ENCODE measurements at places on chromosomes 13 and 19. TPM values are rescaled to one million over a fixed set of nuclear protein-coding genes. Genes with fewer than 3 reads are reported as not detected.

DNA sequence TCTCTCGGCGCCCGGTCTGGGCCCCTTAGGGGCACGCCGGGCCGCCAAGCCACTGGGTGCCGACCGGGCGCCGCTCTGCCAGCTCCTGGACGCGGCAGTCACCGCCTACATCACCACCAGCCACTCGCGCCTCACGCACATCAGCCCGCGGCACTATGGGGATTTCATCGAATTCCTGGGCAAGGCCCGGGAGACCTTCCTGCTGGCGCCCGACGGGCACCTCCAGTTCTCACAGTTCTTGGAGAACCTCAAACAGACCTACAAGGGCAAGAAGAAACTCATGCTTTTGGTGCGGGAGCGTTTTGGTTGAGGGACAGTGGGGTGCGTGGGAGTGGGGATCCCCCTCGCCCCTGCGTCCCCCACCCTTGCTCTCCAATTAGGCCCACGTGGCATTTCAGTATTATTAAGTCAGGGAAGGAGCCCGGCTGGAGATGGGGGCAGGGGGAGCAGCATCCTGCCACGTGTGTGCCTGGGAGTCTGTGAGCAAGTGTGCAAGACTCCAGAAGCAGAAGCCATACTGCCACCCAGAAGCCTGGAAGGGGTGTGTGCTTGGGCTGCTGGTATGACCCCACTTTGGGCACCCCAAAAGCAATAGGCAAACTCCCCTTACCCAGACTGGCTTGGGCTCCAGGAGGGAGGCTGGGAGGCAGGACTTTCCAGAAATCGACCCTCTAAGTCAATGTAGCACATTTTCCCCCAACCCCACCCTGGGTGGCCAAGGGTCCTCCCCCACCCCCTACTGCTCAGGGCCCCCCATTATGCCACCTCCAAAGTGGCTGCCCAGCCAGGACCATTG lies 35.7 kb downstream of the ZSWIM4 start:
- H3K4me1 ChIP-seq, result peaks cover 40% of the 10 kb centered on the region
- no peak overlapping the region for H3K27ac ChIP-seq
- H3K36me3 ChIP-seq, result peaks cover 43% of the 10 kb centered on the region
- no peaks in the 10 kb centered on the region for H3K27me3 ChIP-seq
- H3K4me3 ChIP-seq, result no peak overlapping the region
- DNase-seq, result no peak

The FFAR2 gene
- 0.27 TPM for total RNA-seq

- no peaks in the 10 kb centered on the region for H3K36me3 ChIP-seq
- no peak overlapping the region for H3K4me3 ChIP-seq
- no peaks in the 10 kb centered on the region for H3K27me3 ChIP-seq
- no peak for DNase-seq
These were observed 48.6 kb downstream of the ARHGAP35 start for GRCh38 chr19:46909356-46909755.

DNA sequence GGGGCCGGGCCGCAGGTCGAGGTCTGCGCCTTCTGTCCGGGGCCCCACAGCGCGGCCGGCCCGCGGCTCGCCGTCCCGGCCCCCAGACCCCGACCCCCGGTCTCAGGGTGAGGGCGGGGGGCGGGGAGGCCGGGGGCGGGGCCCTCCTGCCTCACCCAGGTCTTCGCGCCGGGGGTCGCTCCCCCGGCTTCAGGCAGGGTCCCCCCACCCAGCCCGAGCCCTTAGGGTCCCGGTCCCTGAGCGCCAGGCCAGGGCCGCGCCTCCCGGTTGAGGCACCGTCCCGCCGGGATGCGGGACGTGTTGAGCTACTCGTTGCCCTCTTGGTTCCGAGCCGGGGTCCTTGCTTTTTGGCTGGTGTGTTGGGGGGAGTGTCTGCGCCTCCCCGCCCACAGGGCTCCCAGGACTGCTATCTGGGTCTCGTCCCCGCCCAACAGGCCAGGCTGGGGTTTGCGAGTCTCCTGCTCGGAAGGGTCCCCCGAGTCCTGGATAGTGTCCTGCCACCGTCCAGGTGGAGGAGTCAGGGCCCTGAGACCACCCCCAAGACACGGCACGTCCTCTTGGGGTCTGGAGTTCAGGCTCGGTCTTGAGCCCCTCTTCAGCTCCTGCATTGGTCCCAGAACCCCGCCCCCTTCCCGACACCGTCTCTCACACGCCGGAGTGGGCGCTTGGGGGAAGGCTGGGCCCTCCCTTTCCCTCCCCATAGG lies 452 bp downstream of the PIAS4 start:
- H3K36me3 ChIP-seq, result peaks cover 4% of the 10 kb centered on the region
- no peaks in the 10 kb centered on the region for H3K27me3 ChIP-seq
- H3K4me3 ChIP-seq, result peak overlapping the region; percentile 98
- peaks cover 59% of the 10 kb centered on the region for H3K4me1 ChIP-seq

DNA sequence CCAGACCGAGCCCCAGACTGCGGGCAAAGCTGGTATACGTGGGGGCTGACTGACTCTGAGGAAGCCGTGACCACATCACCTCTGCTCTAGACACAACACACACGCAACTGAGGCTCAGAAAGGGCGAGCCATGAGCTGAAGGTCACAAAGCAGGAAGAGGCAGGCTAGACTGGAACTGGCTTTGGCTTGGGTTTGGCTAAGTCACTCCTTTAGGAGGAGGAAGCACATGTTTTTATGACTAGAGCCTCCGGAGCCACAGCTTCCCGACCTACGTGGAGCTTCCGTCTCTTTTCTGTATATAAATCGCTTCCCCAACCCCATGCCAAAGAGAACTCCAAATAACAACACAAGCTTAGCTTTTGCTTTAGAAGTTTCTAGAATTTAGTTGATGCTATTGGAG lies 48.0 kb downstream of the RFX2 start:
- no peaks in the 10 kb centered on the region for H3K27me3 ChIP-seq
- peak overlapping the region; percentile 7 for H3K4me3 ChIP-seq
- H3K36me3 ChIP-seq, result no peaks in the 10 kb centered on the region
- DNase-seq, result no peak
- H3K27ac ChIP-seq, result peak overlapping the region; percentile 95
- H3K4me1 ChIP-seq, result peaks cover 97% of the 10 kb centered on the region

DNA sequence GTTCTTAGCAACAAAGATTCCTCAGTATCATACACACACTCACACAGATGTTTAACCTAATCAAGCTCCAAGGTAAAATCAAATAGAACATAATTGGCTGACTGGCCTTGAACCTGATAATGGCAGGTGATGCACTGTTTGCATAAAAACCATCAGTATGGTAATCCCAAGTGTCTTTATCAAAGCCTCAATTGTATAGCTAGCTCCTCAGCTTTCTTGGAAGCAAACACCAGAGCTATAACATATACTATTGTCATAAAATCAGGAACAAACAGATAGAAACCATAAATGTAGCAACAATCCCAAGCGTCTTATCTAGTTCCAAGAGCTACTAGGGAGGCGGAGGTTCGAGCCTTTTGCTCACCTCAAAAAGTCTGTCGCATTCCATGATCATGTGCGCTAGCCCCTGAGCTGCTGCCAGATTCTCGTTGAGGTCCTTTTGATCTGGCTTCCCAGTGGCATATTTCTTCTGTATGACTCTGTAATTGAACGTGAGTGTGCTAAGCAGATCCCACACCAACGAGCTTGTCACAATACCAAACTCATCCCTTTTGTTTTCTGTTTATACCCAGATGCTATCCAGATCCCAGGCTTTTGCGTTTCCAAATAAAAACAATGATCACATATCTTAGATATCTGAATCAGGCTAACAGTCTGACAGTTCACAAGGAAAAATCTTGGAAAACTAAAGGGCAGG lies 95.3 kb downstream of the KL start:
- H3K36me3 ChIP-seq, result peaks cover 87% of the 10 kb centered on the region
- H3K27ac ChIP-seq, result peak overlapping the region; percentile 73
- peaks cover 76% of the 10 kb centered on the region for H3K4me1 ChIP-seq
- H3K4me3 ChIP-seq, result no peak overlapping the region
- DNase-seq, result peak; percentile 37
- no peaks in the 10 kb centered on the region for H3K27me3 ChIP-seq

GRCh38 chr19:41701401-41702075 lies 6.9 kb upstream of the CEACAM5 start:
- no peaks in the 10 kb centered on the region for H3K4me1 ChIP-seq
- DNase-seq, result no peak
- H3K27me3 ChIP-seq, result peaks cover 82% of the 10 kb centered on the region
- no peaks in the 10 kb centered on the region for H3K36me3 ChIP-seq
- H3K4me3 ChIP-seq, result no peak overlapping the region

DNA sequence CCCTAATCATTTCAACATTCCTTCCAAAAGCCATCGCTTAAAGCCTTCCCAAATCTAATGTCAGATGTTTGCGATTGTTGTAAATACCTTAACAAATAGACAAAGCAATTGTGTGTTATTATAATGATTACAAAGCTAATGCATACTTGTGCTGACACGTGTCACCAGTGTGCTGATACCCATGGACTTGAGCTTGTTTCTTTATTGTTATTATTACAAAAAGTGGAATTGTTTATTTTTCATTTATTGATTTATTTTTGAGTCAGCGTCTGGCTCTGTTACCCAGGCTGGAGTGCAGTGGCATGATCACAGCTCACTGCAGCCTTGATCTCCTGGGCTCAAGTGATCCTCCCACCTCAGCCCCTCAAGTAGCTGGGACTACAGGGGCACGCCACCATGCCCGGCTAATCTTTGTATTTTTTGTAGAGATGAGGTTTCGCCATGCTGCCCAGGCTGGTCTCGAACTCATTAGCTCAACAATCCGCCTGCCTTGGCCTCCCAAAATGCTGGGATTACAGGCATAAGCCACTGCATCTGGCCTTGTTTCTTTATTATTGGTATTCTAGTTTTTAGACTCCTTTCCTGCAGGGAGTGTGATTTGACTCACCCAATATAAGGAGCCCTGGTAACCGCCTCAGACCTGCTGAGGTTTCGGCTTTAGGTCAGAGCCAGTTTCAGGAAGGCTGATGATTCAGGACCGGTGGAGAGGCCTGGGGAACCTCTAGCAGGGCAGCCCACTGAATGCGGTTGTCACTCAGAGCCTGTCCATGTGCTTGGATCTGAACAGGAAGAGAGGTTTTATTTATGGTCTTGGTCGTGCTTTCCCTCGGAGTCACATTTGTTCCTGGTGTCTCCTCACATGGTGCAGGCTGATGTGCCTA lies 2.1 kb upstream of the FBXO17 start:
- peaks cover 61% of the 10 kb centered on the region for H3K27me3 ChIP-seq
- H3K27ac ChIP-seq, result no peak overlapping the region
- H3K36me3 ChIP-seq, result no peaks in the 10 kb centered on the region
- no peak overlapping the region for H3K4me3 ChIP-seq

DNA sequence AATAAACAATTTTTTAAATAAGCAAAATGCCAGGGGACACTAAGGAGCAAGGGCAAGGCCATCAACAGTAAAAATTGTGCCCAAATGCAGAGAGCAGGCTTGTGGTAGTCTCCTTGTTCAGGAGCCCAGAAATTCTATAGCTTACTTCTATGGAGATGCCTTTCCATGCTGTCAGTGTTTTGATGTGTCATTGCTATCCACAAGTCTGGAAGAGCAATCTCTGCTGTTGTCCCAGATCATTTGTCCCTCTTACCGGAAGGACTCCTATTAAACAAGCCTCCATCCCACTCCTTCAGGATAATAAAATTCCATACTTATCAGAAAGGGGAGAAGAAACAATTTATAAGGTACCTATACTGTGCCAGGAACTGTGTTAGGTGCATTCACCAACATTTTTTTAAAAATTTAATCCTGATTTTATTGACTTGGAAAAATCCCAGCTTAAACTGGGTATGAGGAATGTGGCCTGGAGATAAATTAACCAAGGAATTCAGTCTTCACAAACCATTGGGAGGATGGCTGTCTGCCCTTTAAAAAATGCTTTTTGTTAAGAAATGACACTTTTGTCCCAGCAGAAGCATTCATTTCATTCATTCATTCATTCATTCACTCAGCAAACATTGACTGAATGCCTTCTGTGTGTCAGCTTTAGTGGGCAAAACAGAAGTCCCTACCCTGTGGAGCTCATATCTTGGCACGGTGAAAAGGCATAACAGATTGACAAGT lies 26.8 kb upstream of the CYSLTR2 start:
- no peak overlapping the region for H3K4me3 ChIP-seq
- H3K27ac ChIP-seq, result peak overlapping the region; percentile 88
- DNase-seq, result no peak
- no peaks in the 10 kb centered on the region for H3K27me3 ChIP-seq

The PSG2 gene
- not detected for total RNA-seq

DNA sequence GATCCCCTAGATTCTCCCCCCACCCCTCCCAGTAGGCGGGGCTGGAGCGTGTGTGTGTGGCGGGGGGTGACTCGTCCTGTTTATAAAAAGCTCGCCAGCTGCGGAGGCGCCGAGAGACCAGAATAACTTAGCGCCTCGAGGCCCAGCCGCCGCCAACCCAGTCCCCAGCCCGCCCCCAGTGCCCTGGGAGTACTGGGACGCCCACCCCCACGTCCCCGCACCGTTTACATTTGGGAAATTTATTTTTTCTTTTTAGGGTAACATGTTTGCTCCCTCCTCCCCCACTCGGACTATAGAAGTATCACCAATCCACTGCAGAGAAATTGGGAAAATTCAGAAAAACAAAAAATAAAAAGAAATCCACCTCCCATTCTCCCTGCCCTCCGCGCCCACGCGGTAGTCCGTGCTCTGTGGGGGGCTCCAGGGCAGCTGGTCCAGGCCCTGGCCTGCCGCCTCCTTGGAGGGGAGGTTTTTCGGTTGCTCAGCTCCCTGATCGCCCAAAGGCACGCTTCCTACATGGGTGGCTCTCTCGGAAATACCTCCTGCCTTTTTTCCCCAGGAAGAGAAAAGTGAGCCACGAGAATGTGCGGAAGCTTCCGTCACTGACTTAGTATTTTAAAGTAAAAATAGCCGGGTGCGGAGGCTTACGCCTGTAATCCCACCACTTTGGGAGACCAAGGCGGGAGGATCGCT lies 1.5 kb upstream of the RAB3A start:
- H3K27me3 ChIP-seq, result peaks cover 9% of the 10 kb centered on the region
- peaks cover 39% of the 10 kb centered on the region for H3K4me1 ChIP-seq
- peaks cover 7% of the 10 kb centered on the region for H3K36me3 ChIP-seq

DNA sequence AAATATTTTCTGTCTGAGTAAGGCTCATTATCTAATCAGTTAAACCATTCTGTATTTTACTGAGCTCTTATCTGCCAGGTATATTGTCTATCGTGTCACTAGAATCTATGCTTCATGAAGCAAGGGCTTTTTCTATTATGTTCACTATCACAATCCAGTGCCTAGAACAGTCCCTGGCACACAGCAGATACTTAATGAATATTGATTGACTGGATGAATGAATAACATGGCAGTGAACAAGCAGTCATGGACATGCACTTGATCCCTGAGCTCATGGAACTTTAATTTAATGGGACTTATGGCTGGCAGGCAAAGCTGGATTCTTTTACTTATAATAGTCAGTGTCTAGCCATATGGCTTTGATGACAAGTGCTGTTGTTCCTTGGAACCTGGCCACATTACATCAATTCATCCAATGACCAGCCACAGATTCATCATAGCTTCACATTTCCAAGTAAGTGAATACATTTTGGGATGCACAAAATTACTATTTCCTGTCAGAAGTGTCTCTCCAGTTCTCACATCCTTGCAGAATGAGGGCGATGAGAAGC lies 214.8 kb downstream of the COG6 start:
- H3K27ac ChIP-seq, result no peak overlapping the region
- peaks cover 29% of the 10 kb centered on the region for H3K4me1 ChIP-seq
- no peak overlapping the region for H3K4me3 ChIP-seq
- H3K27me3 ChIP-seq, result no peaks in the 10 kb centered on the region
- no peaks in the 10 kb centered on the region for H3K36me3 ChIP-seq

The FUZ gene
- 18.3 TPM for total RNA-seq

The NAXD gene
- total RNA-seq, result 28.0 TPM

The NFIX gene
- 118 TPM for total RNA-seq

The KLK4 gene
- not detected for total RNA-seq

Measured in left ventricle myocardium inferior (tissue), 1 donor.